ENCODE measurements at places on chromosomes 5 and 9. TPM values are rescaled to one million over a fixed set of nuclear protein-coding genes. Genes with fewer than 3 reads are reported as not detected.

DNA sequence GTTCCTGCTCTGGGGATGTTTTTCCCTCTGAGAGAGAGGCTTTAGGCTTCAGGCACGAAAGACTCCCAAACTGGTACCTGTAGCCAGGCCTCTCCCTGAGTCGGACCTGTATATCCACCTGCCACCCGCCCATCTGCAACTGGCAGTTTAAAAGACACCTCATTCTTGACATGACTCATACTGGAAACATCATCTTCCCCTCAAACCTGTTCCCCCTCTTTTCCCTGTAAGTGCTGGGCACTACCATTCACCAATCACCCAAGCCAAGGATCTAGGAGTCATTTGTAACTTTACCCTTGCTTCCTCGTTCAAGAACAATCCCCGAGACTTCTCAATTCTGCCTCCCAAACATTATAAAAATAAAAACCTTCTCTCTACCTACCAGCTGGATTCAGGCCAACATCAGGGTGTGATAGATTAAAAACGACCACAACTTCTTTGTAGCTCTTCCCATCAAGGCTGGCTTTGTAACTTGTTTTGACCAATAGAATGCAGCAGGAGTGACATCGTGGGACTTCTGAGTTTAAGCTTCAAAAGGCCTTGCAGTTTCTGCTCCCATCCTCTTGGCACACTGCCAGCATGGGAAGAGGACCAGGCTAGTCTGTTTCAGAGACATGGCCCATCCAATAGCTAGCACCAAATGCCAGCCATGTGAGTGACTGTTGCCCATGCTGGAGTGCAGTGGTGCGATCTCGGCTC lies 1.8 kb upstream of the WDR31 start:
- no peak for DNase-seq

DNA sequence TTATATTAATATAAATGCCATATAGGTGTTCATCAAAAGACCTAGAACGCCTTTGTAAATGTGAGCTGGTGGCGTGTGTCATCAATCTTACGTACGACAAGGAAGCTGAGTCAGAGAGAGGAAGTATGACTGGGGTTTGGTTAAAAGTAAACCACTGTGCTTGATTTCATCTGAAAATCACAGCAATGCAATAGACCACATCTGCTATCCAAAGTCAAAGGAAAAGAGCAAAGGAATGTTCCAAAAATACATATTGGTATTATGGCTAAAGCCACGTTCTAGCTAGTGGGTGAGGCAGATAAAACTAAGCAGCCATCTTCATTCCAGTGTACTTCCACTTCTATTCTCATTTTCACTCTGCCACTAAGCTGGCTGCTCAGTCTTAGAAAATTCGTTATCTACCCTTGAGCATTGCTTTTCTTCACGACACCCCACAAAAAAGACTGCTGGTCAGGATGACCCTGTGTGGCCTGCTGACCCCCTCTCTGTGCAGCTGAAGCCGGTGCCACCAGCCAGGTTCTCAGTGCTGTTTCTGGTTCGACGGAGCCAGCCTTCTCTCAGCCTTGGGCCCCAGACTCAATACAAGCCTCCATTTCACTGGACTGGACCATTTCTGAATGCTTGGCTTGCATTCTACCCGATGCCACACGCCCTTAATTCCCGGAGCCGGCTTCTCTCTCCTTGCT lies 23.8 kb downstream of the SHC3 start:
- DNase-seq: no peak

FANCC gene
- polyA plus RNA-seq: 13.4 TPM

GRCh38 chr9:129290606-129291005 lies 112.5 kb upstream of the IER5L start:
- no peak for DNase-seq

PCDHB2 gene
- polyA plus RNA-seq: 6.3 TPM

DNA sequence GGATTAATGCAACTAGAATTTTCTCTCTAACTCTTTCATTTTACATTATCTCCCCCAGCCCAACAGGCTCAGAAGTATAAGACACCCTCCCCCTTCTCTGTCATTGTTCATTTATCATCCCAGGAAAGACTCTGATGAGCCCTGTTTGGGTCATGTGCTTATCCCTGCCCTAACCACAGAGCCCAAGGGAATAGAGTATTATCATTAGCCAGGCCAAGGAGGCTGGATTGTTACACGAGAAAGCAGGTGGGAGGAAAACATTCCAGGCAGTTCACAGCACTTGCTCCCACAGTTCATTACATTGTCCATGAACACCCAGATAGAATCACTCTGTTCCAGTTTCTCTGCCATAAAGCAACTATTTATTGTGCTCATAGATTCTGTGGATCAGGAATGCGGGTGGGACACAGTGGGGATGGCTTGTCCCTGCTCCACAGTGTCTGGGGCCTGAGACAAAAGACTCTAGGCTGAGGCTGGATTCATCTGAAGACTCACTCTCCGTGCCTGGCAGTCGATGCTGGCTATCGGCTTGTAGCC lies 59.5 kb upstream of the TMEM215 start:
- DNase-seq: no peak

LIFR gene
- 81.1 TPM for polyA plus RNA-seq

DNA sequence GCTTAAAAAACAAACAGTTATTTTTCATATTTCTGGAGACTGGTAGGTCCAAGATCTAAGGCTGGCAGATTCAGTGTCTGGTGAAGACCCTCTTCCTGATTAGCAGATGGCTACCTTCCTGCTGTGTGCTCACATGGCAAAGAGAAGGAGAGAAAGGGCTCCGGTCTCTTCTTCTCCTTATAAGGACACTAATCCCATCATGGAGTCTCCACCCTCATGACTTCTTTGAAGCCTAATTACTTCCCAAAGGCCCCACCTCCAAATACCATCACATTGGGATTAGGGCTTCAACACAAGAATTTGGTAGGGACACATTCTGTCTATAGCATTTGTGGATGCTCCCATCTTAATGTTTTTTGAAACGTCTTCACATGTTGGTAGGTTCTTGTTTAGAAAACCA lies 391.1 kb downstream of the TMEM161B start:
- no peak for DNase-seq

DNA sequence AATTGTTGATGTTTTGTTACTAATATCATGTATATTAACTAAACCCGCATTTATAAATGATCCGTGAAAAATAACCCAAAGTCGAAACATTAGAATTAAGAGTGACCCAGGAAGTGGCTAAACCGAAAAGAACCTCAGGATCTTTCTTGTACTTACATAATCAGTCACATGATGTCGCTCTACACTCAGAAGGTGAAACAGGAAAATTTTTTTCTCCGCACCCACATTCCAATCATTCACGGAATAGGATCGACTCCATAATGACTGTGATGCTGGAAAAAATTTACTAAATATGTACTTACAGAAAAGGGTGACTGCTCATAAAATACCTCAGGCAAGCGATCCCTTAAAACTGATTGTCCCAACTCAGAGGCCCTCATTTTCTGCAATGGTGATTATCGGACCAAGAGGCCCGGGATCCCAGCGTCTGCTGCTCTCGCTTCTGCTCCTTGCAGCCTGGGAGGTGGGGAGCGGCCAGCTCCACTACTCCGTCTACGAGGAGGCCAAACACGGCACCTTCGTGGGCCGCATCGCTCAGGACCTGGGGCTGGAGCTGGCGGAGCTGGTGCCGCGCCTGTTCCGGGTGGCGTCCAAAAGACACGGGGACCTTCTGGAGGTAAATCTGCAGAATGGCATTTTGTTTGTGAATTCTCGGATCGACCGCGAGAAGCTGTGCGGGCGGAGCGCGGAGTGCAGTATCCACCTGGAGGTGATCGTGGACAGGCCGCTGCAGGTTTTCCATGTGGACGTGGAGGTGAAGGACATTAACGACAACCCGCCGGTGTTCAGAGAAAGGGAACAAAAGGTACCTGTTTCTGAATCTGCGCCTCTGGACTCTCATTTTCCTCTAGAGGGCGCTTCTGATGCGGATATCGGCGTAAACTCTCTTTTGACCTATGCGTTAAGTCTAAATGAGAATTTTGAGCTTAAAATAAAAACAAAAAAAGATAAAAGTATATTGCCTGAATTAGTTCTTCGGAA lies at the start of gene PCDHA12:
PCDHA12 (plus strand) TSS at position 224 of the 981 bp plus-strand sequence; CDS start at position 389, 165 bp downstream.
- DNase-seq: no peak

SPINK4 gene
- polyA plus RNA-seq: not detected

DNA sequence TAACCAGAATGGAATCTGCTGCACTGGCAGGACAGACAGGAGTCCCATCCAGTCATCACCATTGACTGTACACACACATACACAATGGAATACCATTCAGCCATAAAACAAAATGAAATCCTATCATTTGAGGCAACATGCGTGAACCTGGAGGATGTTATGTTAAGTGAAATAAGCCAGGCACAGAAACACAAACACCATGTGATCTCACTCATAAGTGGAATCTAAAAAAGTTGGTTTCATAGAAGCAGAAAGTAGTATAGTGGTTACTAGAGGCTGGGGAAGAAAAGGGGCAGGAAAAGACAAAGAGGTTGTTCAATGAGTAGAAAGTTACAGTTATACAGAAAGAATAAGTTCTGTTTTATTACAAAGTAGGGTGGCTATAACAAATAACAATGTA lies 884.0 kb upstream of the ACO1 start:
- DNase-seq: no peak

ZNF169 gene
- 4.9 TPM for polyA plus RNA-seq

DNA sequence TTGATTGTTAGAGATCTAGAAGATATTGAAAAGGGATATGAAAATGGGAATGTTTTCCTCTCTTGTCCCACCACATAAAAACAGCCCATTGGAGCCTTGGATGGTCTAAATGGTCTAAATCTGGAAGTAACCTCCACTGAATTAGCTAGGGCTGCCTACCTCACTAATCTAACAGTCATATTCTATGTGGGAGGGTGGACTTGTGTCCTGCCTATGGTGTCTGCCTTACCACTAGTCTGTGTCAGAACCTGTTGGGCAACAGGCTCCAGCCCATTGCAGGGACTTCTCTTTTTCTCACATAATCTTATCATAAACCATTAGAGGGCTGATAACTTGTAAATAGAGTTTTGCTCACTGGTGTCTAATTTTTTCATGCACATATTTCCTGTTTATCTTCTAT lies 548.8 kb upstream of the CDH18 start:
- DNase-seq: no peak

DNA sequence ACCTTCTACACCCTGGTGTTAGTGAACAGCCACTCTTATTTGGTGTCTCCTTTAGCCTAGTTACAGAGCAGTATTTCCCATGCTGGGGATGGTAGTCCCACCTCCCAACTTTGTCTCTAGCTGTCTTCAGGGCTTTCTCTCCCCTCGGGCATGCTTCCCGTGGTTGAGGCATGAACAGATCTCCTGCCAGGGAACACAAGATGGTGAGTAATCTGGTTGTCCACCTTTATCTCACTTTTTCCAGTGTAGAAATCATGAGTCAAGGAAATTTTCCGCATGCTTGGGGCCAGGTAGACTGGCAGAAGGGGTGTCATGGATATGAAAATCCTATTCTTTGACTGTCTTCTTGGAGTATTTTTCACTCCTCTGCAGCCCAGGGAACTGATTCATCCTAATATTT lies 532.9 kb downstream of the ANXA1 start:
- no peak for DNase-seq

GRCh38 chr5:74233571-74233970 lies 407.0 kb downstream of the ENC1 start:
- no peak for DNase-seq

GRM6 gene
- 0.57 TPM for polyA plus RNA-seq

- no peak for DNase-seq
These were observed 266.1 kb downstream of the NTRK2 start for GRCh38 chr9:84935528-84936117.

HAVCR2 gene
- 11.7 TPM for polyA plus RNA-seq

DNA sequence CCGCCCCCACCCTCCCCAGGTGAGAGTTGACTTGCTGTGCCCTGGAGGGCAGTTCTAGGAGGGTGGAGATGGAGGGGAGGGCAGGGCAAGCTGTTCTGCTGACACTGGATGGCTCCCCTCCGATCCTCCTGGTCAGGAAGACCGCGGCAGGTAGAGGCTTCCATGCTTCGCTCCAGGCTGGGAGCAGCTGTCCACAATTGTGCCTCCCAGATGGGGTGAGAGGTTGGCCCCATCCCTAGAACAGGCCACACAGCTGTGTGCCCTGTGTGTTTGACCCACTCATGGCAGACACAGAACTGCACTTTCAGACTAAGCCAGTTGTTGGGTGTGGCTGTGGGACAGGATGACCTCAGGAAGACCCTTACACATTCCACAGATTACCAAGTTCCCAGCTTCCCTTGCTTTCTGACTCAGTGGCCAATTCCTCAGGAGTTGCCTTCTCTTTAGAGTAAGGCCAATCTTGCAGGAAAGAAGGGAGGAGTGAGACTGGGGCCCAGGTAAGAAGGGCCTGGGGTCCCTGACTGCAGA lies 72.1 kb upstream of the HSPA9 start:
- no peak for DNase-seq

GRCh38 chr5:82011761-82012160 lies 39.9 kb downstream of the ATG10 start:
- DNase-seq: no peak

DNA sequence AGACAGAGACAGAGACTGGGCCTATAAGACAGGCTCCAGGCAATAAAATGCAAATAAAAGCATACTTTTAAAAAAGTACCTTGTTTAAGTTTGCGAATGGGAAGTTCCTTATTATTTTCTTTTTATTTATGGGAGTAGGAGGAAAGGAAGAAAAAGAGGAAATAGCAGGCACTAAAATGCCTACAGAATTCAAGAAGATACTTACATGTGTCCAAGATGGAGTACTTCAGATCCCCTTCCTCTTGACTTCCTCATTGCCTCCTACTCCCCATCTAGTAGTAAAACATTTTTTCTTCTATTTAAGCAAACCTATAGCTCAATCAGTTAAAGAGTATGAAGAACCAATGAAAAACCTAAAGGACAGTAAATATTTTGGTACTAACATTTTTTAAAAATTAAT lies 24.8 kb downstream of the GKAP1 start:
- DNase-seq: no peak

ADAMTS2 gene
- 15.5 TPM for polyA plus RNA-seq

TMEM167A gene
- polyA plus RNA-seq: 115 TPM

GRCh38 chr5:149203921-149204441 lies 62.7 kb downstream of the ABLIM3 start:
- DNase-seq: no peak

NMUR2 gene
- polyA plus RNA-seq: not detected

GRCh38 chr5:78576376-78576775 lies 72.2 kb downstream of the LHFPL2 start:
- DNase-seq: no peak

PCDHGA8 gene
- polyA plus RNA-seq: 0.47 TPM

GRCh38 chr9:94757158-94757557 lies 30.7 kb downstream of the AOPEP start:
- DNase-seq: no peak
